Stimulated activated CD8-positive, alpha-beta memory T cell treated with anti-CD3 and anti-CD28 coated beads, Interleukin-2, amount 100 ng/mL, for 1 hour (primary cell): ENCODE measurements at places on chromosomes 7 and 10.

- no peak for DNase-seq
Observed at GRCh38 chr10:76921383-76922010, 716.1 kb downstream of the KCNMA1 start.

GRCh38 chr10:73247509-73248258 is 629 bp upstream of the DNAJC9 start:
- no peak for DNase-seq

DNA sequence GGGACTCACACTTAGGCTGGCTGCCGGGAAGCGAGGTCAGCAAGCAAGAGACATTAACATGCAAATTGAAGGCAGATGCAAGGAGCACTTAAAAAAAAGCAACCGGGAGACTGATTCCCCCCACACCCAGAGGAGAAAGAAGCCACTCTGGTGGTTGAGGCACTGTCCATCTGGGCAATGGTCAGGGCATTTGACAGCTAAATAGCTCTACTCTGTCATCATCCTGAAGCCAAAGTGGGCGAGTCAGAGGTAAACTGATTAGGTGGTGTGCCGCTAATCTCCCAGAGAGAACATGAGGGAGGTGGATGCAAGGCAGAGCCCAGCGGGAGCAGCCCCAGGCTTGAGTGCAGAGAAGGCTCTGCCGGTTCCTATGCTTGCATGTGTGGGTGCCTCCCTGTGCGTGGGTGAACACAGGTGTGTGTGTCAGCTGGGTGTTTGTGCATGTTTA is 100.6 kb downstream of the PLXNA4 start:
- DNase-seq, result no peak

- no peak for DNase-seq
Observed at GRCh38 chr10:1665021-1665661, 72.2 kb downstream of the ADARB2 start.

DNA sequence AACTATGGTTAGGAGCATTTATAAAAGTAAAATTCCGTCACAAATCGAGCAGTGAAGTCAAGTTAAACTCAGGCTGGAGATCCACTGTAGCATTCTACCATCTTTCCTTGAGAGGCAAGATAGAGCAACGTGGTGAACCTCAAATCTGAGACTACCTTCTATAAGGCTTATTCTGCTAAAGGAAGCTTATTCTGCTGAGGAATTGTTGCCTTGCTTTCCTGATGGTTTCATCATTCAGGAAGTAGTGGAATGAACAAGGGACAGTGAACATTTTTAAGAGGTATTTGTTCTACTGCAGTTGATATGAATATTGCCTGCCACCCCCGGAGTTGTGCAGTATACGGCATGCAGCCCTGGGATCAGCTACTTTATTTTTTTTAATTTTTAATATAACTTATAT is 170.8 kb downstream of the VPS50 start:
- DNase-seq, result no peak

GRCh38 chr10:25902002-25902401 is 32.0 kb upstream of the MYO3A start:
- DNase-seq, result no peak
